ENCODE measurements at places on chromosomes 3 and 15.

DNA sequence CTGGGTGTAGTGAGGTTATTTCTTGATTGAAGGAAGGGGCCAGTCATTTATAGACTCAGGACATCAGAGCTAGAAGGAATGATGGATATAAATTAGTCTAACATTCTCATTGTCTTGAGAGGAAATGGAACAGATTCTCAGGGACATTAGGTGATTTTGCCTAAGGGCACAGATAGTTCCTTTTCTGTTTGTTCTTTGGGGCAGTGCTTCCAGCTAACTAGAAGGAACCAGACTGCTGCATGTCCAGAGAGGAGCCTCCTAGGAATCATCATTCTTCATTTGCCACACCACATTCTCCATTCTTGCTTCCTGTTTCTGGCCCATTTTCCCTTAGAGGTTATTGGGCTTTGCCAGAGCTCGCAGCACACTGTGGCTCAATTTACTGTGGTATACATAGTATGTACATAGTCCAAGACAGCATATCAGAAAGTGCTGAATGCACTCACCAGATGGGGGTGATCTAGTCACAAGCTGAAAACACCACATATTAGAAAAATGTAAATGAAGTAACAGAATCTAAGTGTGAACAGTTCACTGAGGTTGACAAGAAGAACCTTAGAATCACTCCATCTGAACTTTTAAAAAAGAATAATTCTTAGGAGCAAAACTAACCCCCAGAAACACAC lies 62.7 kb upstream of the MYZAP start:
- DNase-seq, result no peak

GRCh38 chr3:136236109-136236508 lies 14.0 kb upstream of the PCCB start:
- DNase-seq, result no peak

DNA sequence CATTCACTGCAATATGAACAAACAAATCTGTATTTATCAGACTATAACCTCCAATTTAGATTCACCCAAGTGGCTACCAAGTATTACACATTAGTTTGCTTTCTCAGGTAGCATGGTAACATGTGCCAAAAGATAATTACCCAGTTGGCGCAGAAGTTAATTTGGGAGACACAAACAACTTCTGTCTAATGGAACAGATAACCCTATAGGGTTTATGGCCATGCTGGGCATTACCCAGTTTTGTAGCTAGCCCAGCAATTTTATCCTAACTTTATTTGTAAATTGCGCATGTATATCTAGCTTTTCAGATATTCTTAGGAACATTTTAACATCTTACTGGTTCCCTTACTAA lies 780 bp downstream of the RPL22L1 start:
- no peak for DNase-seq

DNA sequence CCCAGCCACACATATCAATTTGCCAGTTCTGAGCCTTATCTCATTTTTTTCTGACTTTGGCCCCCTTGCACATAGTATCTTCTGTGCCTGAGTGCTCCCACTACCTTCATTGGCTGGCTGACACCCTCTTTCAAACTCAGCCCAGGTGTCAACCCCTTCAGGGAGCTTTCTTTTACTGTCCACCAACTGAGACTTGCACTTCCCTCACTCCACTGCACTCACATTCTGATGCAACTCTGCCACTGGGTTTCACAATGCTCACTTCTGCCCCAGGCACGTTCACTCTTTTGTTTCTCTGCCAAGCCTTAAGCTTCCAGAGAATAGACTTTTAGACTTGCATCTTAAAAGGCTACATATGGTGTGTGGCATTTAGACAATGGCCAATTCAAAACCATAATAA lies 101.5 kb upstream of the CBLB start:
- DNase-seq, result no peak

- no peak for DNase-seq
These were observed 10.4 kb downstream of the PEAK1 start for GRCh38 chr15:77409259-77410156.

- no peak for DNase-seq
These were observed 130.6 kb upstream of the MEF2A start for GRCh38 chr15:99435113-99435695.

DNA sequence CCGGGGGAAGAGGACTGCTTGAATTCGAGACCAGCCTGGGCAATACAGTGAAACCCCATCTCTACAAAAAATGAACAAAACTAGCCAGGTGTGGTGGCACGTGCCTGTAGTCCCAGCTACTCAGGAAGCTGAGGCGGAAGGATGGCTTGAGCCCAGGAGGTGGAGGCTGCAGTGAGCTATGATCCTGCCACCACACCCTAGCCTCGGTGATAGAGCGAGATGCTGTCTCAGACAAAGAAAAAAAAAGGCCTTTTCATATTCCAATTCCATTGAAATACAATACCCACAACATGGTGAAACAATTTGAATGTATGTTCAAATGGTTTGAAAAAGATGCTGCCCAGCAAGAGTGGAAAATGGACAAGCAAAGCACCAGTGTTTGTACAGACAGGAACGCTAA lies 61.8 kb upstream of the ZNF148 start:
- DNase-seq, result no peak

- DNase-seq, result no peak
These were observed 85.2 kb upstream of the PPIB start for GRCh38 chr15:64247906-64248541.

- no peak for DNase-seq
These were observed 313.9 kb upstream of the SATB1 start for GRCh38 chr3:18739099-18739433.

All from stimulated activated CD8-positive, alpha-beta memory T cell treated with anti-CD3 and anti-CD28 coated beads, Interleukin-12 subunit alpha, Interleukin-12 subunit beta, amount 100 ng/mL, for 1 hour (primary cell).